ENCODE measurements at places on chromosomes 2 and 18. TPM values are rescaled to one million over a fixed set of nuclear protein-coding genes. Genes with fewer than 3 reads are reported as not detected.

- H3K36me3 ChIP-seq, result no peaks in the 10 kb centered on the region
- no peak overlapping the region for H3K4me3 ChIP-seq
- no peak overlapping the region for H3K27ac ChIP-seq
- H3K27me3 ChIP-seq, result no peaks in the 10 kb centered on the region
- DNase-seq, result no peak
Measured at GRCh38 chr2:19540739-19541525, 182.5 kb upstream of the OSR1 start.

DNA sequence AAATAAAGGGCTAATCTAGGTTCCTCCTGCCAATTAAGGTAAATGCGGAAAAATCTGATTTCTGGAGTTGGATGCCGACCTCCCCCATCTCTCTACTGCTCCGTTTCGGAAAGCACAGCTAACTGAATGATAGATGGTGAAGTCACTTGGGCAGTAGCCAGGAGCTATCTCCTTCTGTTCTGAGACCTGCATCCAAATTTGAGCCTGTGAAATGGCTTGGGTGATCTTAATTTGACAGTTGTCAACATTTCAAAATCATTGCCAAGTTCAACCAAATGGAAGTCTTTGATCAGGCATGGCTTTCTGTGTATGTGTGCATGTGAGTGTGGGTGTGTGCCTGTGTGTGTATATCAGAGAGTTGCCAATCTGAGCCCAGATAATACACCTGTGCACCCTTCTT is 217.2 kb downstream of the ZNF516 start:
- no peak overlapping the region for H3K27ac ChIP-seq
- H3K4me1 ChIP-seq, result no peaks in the 10 kb centered on the region
- no peaks in the 10 kb centered on the region for H3K27me3 ChIP-seq
- no peak overlapping the region for H3K4me3 ChIP-seq
- no peaks in the 10 kb centered on the region for H3K36me3 ChIP-seq

DNA sequence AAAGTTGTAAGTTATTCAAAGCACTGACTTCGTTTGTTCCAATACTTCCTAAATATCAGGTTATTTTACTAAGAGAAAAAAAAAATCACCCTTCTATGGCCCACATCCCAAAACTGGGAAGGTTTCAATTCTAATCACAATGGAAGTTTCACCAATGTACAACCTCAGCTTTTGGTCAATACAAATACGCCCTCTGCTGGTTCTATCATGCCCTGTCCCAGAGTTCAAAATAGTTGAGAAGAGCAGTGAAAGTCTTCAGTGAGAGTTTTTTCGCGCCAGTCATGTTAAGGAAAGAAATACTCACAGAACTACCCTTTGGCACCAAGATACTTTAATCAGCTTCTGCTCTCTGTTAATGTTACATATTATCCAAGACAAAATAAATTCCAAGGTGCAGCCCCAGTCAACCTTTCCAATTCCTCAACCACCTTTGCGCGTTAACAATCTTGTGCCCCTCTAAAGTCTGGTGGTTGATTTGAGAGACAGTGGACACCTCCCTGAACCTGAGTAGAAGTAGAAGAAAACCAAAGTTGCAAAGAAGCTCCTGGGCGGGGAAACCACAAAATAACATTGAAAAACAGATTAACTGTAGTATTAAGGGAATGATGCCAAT is 59.9 kb downstream of the SUMO1 start:
- no peak overlapping the region for H3K27ac ChIP-seq
- no peaks in the 10 kb centered on the region for H3K36me3 ChIP-seq
- peaks cover 5% of the 10 kb centered on the region for H3K27me3 ChIP-seq
- no peaks in the 10 kb centered on the region for H3K4me1 ChIP-seq
- no peak overlapping the region for H3K4me3 ChIP-seq

- no peaks in the 10 kb centered on the region for H3K36me3 ChIP-seq
- no peak for DNase-seq
Measured at GRCh38 chr18:28174181-28174905, 2.6 kb downstream of the CDH2 start.

Gene EIF2B4
- total RNA-seq, result 57.0 TPM

Gene TM4SF20
- total RNA-seq, result not detected

Gene AGXT
- 0.18 TPM for total RNA-seq

- no peak overlapping the region for H3K4me3 ChIP-seq
- H3K4me1 ChIP-seq, result no peaks in the 10 kb centered on the region
- H3K36me3 ChIP-seq, result no peaks in the 10 kb centered on the region
- H3K27ac ChIP-seq, result no peak overlapping the region
- DNase-seq, result no peak
Measured at GRCh38 chr18:46482831-46483230, 174.2 kb downstream of the LOXHD1 start.

GRCh38 chr2:157940024-157940423 is 63.9 kb upstream of the ACVR1 start:
- no peak overlapping the region for H3K27ac ChIP-seq
- no peak for DNase-seq
- H3K36me3 ChIP-seq, result no peaks in the 10 kb centered on the region
- H3K4me3 ChIP-seq, result no peak overlapping the region
- H3K4me1 ChIP-seq, result peaks cover 28% of the 10 kb centered on the region

Gene GBX2
- 0.53 TPM for total RNA-seq

Gene VWA3B
- total RNA-seq, result not detected

DNA sequence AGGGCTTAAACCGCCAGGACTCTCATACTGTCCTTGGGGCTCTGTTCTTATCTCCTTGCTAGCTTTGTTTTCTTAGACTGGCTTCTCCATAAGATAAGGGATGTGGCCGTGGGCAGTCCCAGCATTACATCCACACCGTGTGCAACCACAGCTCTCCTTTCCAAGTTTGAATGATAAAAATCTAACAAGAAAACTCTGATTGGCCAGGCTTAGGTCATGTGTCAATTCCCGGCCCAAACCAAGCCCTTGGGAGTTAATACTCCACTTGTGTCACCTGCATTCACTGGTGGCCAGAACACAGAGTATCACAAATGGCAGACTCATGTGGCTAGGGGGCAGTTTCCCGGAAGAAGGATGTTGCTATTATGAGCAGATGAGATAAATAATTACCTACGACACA is 43.2 kb upstream of the KDM3A start:
- peak; percentile 53 for DNase-seq
- no peaks in the 10 kb centered on the region for H3K36me3 ChIP-seq
- H3K4me1 ChIP-seq, result no peaks in the 10 kb centered on the region
- no peak overlapping the region for H3K27ac ChIP-seq

Data from K562 (cell line).